ENCODE measurements at places on chromosomes 5 and 9.

DNA sequence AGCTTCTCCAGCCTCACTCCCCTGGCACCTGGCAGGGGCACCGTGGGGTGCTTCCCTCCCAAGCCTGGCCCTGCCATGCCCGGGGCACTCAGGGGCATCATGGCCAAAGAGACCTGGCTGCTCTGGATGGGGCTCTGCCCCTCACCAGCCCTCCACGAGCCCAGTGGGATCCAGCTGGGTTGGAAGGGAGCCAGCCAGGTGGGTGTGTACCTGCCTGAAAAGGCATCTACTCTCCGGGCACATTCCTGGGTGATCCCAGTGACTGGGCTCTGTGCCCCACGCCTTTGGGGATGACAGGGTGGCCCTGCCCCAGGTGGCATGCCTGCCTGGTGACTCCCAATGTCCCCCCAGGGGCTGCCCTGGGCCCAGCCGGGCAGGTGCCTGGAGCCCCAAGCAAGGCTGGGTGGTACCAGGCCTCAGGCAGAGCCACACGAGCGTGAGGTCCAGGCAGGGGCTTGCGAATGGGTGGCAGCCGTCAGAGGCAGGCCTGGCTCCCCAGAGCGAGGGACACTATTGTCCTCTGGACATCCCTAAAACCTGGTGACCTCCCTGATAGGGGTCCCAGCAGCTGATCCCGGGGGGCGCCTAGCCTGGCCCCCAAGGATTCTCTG lies 777 bp downstream of the GPSM1 start:
- no peak for DNase-seq

GRCh38 chr5:40491644-40492043 lies 188.1 kb upstream of the PTGER4 start:
- DNase-seq: no peak

GRCh38 chr9:22241024-22241423 lies 205.6 kb upstream of the DMRTA1 start:
- DNase-seq: no peak

DNA sequence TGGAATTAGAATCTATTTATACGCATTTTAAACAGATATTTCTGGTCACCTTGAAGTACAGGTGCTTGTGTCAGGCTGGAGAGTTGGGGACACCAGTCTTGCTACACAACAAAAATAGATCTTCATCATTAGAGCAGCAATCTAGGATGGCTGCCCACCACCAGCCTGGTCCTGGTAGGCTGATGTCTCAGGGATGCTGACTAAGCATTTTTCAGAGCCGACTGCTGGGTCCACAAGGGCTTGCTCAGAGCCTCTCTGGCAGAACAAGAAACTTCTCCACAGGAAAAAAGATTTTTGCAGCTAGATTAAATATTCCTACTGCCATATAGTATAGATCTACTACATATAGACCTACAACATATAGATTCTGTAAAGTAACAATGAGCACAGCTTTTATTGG lies 12.0 kb upstream of the FAM81B start:
- DNase-seq: no peak

- DNase-seq: no peak
Measured at GRCh38 chr5:76467216-76467615, 64.1 kb downstream of the IQGAP2 start.

Data from hepatic stellate cell (primary cell).